ENCODE measurements at places on chromosomes 16 and 17. TPM values are rescaled to one million over a fixed set of nuclear protein-coding genes. Genes with fewer than 3 reads are reported as not detected.

GRCh38 chr17:59846394-59847165 is 46.2 kb downstream of the TUBD1 start:
- DNase-seq, result peak; percentile 78

DNA sequence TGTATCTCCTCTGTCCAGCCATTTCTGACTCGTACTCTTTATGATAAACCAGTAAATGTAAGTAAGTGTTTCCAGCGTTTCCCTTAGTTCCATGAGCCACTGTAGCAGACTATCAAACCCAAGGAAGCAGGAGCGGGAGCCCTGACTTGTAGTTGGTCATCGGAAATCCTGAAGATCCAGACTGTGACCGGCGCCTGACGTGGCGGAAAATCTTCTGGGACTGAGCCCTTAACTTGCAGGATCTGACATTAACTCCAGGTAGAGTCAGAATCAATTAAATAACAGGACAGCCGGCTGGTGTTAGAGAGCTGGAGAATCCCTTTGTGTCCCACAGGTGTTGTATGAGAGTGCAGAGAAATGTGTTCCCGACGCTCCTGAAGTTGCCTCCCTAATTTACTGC is 4.0 kb downstream of the GLOD4 start:
- no peak for DNase-seq

GRCh38 chr17:31269578-31269983 is 27.5 kb downstream of the OMG start:
- peak; percentile 91 for DNase-seq

DNA sequence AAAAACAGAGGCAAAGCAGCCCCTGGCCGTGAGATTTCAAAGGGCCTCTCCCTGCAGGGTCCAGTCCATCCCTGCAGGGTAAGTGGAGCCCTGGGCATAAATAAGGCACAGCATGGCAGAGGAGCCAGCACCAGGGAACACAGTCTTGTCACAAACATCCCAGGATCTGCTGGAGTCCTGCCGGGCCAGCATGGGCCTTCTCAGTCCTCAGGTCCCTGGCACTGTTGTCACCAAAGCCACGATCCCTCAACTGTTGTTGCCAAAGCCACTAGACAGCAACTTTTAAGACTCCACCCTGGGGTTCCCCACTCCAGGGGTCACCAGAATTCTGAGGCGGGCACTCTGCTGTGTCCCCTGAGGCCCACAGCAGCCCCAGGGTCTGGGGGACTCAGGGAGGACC is 47.8 kb upstream of the BAHCC1 start:
- DNase-seq, result no peak

- no peak for DNase-seq
These were observed 63.7 kb downstream of the C16orf95 start for GRCh38 chr16:87253536-87253935.

DNA sequence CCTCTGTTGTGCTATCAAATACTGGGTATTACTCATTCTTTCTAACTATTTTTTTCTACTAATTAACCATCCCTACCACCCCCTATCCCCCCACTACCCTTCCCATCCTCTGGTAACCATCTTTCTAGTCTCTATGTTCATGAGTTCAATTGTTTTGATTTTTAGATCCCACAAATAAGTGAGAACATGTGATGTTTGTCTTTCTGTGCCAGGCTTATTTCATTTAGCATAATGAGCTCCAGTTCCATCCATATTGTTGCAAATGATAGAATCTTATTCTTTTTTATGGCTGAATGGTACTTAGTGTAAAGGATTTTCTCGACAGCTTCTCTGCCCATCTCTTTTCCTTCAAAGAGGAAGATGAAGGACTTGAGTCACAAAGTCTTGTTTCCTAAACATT is 138.0 kb upstream of the CPHXL start:
- no peak for DNase-seq

GRCh38 chr17:80510772-80511171 is 33.9 kb upstream of the RPTOR start:
- no peak for DNase-seq

GRCh38 chr17:34254146-34254545 is 939 bp upstream of the CCL2 start:
- no peak for DNase-seq

GRCh38 chr16:29644338-29644857 is 18.6 kb upstream of the SPN start:
- DNase-seq, result no peak

DNA sequence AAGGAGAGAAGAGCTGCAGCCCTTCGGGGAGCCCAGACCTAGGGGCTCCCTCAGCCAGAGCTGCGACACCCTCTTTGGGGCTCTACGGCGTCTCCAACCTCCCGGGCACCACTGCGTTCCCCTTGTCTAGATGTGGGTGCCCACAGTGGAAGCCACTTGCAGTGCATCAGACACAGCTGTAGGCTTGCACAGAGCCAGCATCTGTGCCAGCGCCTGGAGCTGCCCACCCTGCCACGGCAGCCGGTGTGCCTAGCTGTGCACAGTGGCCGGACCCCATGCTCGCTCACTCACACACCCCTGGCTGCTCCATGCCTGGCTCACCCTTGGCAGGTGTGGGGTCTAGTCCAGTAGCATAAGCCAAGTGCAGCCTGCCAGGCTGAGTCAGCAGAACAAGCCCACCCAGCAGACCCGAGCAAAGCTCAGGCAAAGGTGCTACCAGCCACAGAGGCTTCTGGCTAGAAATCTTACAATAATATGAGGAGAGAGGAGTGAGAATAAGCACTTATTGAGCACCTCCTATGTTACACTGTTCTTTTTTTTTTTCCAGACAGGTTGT is 12.9 kb upstream of the KDM8 start:
- DNase-seq, result no peak

GRCh38 chr16:72658888-72659717 is 388.8 kb downstream of the ZFHX3 start:
- DNase-seq, result no peak

DNA sequence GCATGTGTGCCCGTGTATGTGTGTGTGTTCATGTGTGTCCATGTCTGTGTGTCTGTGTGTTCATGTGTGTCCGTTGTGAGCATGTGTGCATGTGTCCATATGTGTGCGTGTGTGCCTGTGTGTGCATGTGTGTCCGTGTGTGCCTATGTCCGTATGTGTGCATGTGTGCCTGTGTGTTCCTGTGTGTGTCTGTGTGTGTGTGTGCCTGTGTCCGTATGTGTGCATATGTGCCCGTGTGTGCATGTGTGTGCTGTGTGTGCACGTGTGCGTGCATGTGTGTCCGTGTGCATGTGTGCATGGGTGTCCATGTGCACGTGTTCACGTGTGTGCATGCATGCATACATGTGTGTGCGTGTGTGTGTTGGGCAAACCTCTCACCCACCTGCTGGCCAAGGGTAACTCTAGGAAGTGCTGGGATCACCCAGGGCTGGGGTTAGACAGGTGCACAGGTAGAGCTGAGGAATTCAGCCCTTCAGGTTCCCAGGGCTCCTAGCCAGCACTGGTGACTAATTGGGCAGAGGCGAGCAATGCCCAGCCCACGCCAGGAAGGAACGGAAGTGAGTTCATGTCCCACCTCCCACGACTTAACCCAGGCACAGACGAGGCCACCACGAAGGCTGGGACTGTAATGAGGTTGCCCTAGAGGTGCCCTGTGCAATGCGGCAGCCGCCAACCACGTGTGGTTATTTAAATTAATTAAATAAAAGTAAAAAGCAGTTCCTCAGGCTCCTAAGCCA is 8.2 kb upstream of the CSNK1D start:
- DNase-seq, result peak; percentile 76

- no peak for DNase-seq
These were observed 44.9 kb upstream of the DNAJA2 start for GRCh38 chr16:47018223-47018891.

DNA sequence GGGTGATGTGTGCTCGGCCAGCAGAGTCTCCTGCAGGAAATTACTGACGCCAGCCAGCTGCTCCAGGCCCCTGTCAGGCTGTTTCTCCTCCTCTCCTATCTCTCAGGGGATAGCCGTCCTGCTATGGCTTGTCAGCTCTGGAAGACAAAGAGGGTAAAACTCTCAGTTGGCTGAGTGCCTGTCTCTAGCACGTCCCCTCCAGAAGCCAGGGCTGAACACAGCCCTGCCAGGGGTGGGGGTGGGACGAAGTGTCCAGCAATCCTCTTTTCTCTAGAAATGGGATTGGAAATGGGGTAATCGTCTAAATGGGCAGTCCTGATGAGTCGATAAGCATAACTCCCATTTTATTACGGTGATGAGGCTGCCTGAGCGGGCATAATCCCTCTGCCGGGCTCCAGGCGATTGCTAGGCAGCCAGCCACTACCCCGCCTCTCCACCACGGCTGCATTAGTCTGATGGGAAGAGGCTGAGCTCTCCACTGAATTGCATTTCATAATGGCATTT is 89.1 kb upstream of the GNAO1 start:
- DNase-seq, result no peak

DNA sequence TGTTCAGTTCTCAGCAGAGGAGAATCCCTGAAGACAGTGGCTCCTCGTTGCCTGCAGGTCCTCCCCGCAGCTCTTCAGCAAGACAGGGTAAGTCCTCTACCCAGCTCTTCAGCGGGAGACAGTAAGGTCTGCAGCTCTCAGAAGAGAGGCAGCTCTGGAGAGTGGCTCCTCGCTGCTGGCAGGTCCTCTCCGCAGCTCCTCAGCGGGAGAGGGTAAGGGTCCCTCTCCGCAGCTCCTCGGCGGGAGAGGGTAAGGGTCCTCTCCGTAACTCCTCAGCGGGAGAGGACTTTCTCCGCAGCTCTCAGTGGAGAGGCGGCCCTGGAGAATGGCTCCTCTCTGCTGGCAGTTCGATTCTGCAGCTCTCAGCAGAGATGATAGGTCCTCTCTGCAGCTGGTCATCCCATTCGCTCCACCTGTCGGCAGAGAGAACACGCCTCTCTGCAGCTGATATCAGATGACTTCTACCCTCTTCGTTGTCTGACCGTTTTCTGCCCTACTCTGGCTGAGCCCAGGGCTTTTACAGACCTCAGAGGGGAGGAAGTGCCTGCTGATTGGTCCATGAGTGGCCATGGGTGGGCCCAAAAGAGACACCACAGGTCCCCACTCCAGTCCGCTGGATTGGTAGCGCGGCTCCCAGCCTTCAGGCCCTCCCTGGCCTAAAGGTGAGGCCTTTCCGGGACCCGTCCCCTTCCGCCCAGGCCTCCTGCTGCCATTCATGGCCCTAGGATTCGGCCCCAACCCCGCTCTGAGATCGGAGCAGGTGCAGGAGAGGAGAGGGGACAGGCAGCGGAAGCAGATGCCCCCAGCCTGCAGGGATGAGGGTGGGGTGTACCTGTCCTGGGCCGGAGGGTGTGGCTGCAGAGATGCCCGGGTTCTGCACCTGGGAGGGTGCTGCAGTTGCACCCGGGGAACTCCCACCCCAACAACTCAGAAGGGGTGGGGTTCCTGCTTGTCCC is 11.9 kb upstream of the SHCBP1 start:
- no peak for DNase-seq

GRCh38 chr16:85423631-85424030 is 189.5 kb upstream of the GSE1 start:
- DNase-seq, result peak; percentile 36

GRCh38 chr17:14308965-14309879 is 8.3 kb downstream of the HS3ST3B1 start:
- peak; percentile 94 for DNase-seq

GRCh38 chr17:8253801-8254200 is 4.7 kb downstream of the PFAS start:
- no peak for DNase-seq

The ARHGAP23 gene
- 56.4 TPM for total RNA-seq

The SDK2 gene
- not detected for total RNA-seq

The TMEM92 gene
- total RNA-seq, result not detected

The ABCA8 gene
- total RNA-seq, result 4.1 TPM

The UNC13D gene
- total RNA-seq, result not detected

The OTOP2 gene
- not detected for total RNA-seq

The CHRNE gene
- total RNA-seq, result not detected

The WFIKKN1 gene
- 0.41 TPM for total RNA-seq

The OTOP3 gene
- not detected for total RNA-seq

The NPIPB2 gene
- 0.53 TPM for total RNA-seq

Measured in SJSA1 (cell line).